ENCODE measurements at places on chromosomes 4 and X. TPM values are rescaled to one million over a fixed set of nuclear protein-coding genes. Genes with fewer than 3 reads are reported as not detected.

Gene NXF2B
- total RNA-seq, result not detected

Gene CTAG2
- total RNA-seq, result not detected

Gene SSX2B
- total RNA-seq, result not detected

Gene DGKK
- not detected for total RNA-seq

Gene FAM184B
- total RNA-seq, result not detected

Gene CSN3
- not detected for total RNA-seq
